ENCODE measurements at places on chromosomes 6 and 20.

DNA sequence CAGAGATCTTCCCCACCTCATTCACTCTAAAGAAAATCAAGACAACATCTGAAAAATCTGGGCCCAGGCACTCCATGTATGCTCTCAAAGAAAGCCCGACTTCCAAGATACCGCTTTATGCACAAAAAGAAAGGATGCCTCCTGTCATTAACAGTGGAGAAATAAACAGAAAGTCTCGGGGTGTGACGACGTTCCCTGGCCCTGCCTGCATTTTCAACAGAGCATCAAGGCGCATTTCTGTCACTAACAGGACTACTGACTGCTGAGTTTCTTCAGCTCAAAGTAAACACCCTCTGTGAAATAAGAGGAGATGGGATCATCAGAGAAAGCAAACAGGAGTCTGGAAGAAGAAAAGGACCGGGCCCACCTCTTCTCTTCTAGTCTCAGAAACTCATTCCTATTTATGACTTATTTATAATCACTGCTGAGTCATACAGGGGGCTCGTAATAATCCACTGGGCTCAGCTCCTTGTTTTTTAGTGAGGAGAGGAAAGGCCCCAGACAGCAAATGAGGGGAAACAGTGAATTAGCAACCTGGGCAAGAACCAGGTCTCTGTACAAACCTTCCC lies 99.7 kb downstream of the ZMYND8 start:
- DNase-seq: peak; percentile 60

- DNase-seq: no peak
These were observed 34.6 kb downstream of the TAF8 start for GRCh38 chr6:42084889-42085288.

GRCh38 chr6:109001291-109001894 lies 93.3 kb downstream of the SESN1 start:
- DNase-seq: no peak

DNA sequence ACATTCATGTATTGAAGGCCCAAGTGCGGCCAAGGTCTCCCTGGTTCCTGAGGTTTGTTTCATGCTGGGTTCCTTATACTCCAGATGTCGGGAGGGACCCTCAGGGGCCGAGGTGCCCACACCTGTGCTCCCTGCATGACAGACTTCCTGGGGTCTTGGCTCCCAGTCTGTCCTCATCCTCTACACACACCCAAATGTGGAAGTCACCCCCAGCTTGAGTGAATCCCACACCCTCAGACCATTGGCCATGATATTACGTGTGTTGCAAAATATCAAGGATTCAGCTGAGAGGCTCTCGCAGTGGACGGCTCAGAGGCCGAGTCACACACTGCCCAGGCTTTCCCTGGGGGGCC lies 82.2 kb upstream of the DUSP22 start:
- no peak for DNase-seq

DNA sequence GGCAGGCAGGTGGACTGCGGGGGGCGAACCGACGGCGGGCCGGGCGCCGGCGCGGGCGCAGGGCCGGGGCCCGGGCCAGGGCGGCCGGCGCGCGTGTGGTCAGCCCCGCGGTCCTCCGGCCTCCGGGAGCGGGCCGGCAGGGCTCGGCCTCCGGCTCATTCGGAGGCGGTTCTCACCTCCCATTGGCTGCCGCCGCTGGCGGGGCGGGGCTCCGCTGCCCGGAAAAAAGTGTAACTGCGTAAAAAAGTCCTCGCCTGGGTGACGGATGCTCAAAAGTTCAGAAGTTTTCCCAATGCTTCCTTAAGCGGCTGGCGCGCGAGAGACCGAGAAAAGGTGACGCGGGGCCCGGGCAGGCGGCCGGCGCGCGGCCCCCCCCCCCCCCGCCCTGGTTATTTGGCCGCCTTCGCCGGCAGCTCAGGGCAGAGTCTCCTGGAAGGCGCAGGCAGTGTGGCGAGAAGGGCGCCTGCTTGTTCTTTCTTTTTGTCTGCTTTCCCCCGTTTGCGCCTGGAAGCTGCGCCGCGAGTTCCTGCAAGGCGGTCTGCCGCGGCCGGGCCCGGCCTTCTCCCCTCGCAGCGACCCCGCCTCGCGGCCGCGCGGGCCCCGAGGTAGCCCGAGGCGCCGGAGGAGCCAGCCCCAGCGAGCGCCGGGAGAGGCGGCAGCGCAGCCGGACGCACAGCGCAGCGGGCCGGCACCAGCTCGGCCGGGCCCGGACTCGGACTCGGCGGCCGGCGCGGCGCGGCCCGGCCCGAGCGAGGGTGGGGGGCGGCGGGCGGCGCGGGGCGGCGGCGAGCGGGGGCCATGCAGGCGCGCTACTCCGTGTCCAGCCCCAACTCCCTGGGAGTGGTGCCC lies at the start of gene FOXC1:
FOXC1 (plus strand) TSS at position 268 of the 849 bp plus-strand sequence; CDS start at position 799, 531 bp downstream.
- peak; percentile 89 for DNase-seq

GRCh38 chr6:105313211-105313610 lies 89.7 kb downstream of the PREP start:
- DNase-seq: no peak

- DNase-seq: peak; percentile 34
These were observed 65.5 kb upstream of the BTN3A2 start for GRCh38 chr6:26299286-26300042.

GRCh38 chr6:139568151-139568955 lies 193.9 kb upstream of the CITED2 start:
- DNase-seq: no peak

- DNase-seq: no peak
These were observed 66.8 kb downstream of the SCAND1 start for GRCh38 chr20:35887393-35888064.
